ENCODE measurements at places on chromosomes 1 and 21.

- DNase-seq = no peak
Observed at GRCh38 chr1:198641501-198641900, 2.7 kb downstream of the PTPRC start.

DNA sequence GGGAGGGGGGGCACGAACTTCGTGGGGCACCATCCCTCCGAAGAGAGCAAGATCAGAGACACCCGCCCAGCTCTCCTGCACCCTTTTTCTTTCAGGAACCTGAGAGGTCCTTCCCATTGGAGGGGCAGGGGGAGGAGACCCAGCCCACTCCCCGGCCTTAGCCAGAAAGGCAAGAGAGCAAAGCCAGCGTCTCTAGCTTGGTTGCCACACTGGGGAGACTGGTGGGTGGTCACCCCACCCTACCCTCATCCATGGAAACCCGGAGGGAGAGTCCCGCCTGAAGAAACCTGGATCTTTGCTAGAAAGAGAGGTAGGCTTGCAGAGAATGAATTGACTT is 246 bp downstream of the ATP2B4 start:
- no peak for DNase-seq

DNA sequence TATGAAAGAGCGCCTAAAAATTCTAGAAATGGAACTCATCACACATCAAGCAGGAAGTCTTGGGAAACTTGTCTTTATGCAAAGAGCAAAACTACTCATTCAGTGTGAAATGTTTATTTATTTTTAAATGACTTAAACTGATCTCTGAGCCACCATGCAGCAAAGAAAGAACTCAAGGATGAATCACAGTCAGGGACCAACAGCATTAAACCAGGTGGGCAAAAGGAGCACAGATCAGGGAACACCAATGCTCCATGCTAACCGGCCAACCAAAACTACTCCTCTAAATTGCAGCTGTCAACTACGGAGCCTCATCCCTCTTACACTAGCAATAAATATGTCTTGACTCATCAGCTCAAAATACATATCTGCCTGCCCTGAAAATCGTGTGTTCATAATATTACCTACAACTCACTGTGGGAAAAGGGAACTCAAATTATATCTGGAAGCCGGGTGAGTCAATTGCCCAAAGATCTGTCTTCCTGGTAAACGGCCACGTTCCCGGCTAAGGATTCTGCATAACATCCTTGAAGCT is 129.2 kb downstream of the PTPN14 start:
- DNase-seq = no peak

DNA sequence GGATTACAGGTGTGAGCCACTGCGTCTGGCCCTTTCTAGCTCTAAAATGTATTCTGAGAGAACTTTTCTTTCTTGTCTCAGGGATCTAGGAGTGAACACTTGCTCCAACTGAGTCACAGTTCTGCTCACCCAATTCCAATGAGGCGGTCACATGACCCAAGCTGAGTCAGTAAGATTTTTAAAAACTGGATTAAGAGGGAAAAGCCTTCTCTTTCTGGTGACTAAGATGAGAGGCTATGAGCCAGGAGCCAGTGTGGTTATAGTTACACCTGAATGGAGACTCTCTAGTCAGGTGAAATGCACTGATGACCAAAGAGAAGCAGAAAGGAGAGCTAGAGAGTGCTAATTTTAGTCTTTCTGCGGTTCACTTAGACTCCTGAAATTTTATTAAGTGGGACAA is 9.5 kb upstream of the DEPDC1 start:
- no peak for DNase-seq

- DNase-seq = no peak
Observed at GRCh38 chr1:33140153-33141149, 41.4 kb downstream of the TRIM62 start.

DNA sequence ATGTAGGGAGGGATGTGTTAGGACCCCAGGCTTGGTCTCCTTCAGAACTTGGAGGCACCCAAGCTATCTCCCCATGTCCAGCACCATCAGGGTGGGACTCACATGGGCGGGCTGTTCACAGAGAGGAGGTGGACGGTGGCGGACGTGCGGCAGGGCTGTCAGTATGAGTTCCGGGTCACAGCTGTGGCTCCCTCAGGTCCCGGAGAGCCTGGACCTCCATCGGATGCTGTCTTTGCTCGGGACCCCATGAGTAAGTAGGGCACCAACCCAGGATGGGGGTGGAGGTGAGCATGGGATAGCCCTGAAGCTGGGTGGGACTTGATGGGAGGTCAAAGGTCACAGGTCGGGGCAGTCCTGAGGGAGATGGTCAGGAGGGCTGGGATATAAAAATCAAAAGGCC is 27.8 kb downstream of the IGFN1 start:
- no peak for DNase-seq

- no peak for DNase-seq
Observed at GRCh38 chr1:36321119-36321951, 2.1 kb downstream of the EVA1B start.

GRCh38 chr1:167701510-167701909 is 20.3 kb upstream of the MPZL1 start:
- DNase-seq = no peak

DNA sequence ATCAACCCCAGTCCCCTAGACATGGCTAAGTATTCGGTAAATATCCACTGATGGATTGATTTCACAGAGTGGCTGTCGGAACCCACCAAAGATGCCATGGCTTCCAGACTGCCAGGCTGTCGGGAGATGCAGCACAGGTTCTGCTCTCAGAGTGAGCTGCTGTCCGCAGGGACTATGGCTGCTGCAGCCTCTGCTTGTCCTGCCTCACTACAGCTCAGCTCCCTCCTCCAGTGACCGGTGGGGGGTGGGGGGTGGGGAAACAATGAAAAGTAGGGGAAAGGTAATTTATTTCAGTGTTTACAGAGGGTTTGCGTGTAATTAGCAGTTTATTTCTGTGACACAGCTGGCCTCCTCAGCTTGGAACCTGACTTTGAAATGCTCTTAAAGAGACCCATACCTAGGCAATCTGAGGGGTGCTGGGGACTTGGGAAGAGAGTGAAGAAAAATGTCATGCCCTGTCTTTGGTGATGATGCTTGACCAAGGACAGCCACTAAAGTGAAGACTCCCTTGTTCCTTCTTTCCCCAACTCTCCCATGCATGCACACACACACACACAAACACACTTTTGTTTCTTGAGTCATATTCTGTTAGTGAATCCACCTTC is 109.0 kb downstream of the CACNA1E start:
- no peak for DNase-seq

- no peak for DNase-seq
Observed at GRCh38 chr1:37449936-37450335, 24.4 kb upstream of the ZC3H12A start.

GRCh38 chr1:48052923-48053291 is 55.7 kb upstream of the TRABD2B start:
- DNase-seq = no peak

GRCh38 chr21:39316729-39317128 is 3.3 kb upstream of the BRWD1 start:
- no peak for DNase-seq

DNA sequence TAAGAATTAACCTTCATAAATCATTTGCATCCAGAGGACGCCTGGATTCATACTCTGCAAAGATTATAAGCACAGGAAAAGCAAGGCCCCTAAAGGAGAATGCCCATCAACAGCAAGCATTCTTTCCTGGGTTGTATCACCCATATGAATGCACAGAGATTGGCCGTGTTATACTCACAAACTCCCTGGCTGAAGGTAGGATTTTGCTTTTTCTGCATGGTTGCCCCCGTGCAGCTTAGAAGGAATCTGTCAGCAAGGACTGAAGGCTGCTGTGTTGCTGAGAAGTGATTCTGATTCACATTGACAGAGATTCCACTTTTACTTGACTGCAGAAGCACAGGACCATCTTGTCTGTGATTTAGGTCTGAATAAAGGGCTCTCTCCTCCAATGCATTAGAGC is 283.0 kb downstream of the LRRIQ3 start:
- DNase-seq = no peak

- peak; percentile 78 for DNase-seq
Observed at GRCh38 chr1:2255420-2256369, 27.6 kb downstream of the SKI start.

GRCh38 chr1:24846671-24847070 is 83.4 kb downstream of the RUNX3 start:
- no peak for DNase-seq

GRCh38 chr21:44763050-44763378 is 38.6 kb downstream of the UBE2G2 start:
- no peak for DNase-seq

GRCh38 chr1:110161849-110162248 is 11.6 kb downstream of the SLC6A17 start:
- DNase-seq = no peak

- DNase-seq = no peak
Observed at GRCh38 chr1:93235261-93235660, 54.7 kb downstream of the CCDC18 start.

- DNase-seq = no peak
Observed at GRCh38 chr1:151711951-151712350, 4.7 kb downstream of the CELF3 start.

Measured in T follicular helper cell (primary cell).